ENCODE measurements at places on chromosomes 7 and 10.

GRCh38 chr10:8054494-8055407 is at the start of gene GATA3:
TSS of gene GATA3 (plus strand) at chr10:8054688. CDS start at chr10:8055656, 968 bp downstream.
- DNase-seq, result peak; percentile 87

DNA sequence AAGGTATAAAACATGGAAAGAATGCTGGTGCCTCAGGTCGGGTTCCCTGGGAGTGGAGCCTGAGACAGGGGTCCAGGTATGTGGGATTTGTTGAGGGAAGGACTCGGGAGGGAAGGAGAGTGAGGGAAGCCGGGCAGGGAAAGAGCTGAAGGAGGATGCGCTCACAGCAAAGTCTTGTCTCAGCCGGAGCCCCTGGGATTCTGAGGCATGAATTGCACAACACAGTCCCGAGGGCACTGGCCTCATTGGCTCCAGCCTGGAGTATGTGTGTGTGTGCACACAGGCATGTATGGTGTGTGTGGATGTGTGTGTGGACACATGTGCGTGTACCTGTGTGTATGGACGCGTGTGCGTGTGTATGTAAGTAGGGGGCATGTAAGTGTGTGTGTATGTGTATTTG is 87.4 kb downstream of the WDFY4 start:
- DNase-seq, result no peak

DNA sequence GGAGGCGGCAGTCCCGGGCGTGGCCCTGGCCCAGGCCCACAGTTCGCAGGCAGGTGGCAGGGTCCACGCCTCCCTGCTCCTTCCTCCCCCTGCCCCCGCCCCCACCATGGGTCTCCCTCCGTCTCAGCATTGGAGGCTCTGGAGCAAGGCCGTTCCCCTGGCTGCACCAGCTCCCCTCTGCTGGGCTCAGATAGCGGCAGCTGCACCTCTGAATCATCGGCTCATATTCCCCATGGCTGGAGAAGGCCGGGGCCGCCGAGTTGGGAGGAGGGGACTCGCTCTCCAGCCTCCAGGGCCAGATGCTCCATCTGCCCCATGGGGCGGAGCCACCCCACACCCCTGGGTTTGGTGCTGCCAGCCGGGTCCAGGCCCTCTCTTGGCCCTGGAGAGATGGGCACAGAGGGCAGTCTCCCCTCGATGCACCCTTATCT is 145.0 kb downstream of the ELFN1 start:
- DNase-seq, result no peak

DNA sequence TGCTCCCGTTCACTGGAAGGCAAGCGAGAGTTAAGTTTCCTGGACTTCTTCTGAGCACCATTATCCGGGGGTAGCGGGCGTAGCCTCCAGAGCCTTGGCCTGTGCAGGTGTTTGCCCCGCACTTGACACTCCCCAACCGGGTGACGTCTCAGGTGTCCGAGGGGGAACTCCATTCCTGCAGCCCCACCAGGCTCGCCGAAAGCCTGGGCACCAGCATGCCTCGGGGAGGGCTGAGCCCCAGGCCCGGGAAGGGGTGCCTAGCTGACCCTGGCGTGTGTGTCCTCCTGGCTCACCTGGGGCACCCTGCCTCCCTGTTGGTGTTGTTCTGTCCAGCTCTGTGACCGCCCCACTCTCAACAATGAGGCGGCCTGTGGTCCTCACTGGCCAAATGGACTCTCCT is 109.4 kb upstream of the GPR26 start:
- no peak for DNase-seq

DNA sequence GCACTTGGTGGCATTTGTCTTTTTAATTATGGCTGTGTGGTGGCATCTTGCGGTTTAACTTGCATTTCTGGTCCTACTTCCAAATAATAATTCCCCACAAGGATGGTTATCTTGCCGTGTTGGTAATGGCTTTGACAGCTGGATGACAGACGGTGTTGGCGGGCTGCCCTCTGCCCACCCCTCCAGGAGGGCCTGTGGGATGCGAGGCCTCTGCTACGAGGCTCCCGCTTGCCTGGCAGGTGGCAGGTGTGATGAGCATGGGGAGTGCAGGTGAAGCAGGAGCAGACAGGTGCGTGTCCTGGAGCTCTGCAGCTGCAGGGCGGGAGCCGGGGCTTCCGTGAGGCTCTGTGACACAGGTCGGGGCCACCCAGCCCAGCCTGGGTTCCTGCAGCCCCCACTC is 11.8 kb downstream of the INPP5A start:
- DNase-seq, result no peak

GRCh38 chr10:88314362-88314761 is 268.8 kb downstream of the RNLS start:
- no peak for DNase-seq

DNA sequence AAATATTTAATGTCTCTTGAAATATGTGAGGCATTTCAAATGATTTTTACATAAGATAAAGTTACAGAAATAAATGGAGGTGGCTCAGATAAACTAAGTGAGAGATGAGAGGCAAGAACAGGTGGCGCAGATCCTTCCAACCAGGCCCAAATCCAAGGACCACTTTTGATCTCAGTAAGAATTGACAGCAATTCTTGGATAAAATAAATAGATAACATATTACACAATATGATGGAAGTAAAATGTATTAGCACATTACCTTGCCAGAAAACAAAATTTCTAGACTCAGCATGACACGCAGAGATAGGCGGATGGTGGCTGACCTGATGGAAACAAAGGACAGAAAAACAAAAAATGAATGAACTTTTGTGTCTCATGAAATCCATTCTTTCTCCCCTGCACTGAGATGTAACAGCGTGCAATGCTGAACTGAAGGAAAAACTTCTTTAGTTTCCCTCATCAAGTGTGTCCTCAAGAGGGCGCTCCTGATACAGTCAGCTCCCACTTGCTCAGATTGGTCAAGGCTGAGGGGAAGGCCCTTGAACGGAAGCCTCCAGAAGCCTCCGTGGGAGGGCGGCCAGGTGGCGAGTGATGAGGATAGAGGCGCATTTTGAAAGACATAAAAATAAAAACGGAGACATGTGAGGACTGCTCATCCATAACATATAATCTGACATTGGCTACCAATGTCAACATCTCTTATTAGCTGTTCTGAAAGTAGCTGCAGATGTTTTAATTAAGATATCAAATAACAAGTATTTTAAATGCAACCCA is 62.8 kb upstream of the GSDME start:
- peak; percentile 87 for DNase-seq

- DNase-seq, result no peak
Observed at GRCh38 chr10:126123466-126123865, 227.1 kb downstream of the FANK1 start.

- DNase-seq, result no peak
Observed at GRCh38 chr7:105610165-105610930, 29.1 kb upstream of the EFCAB10 start.

DNA sequence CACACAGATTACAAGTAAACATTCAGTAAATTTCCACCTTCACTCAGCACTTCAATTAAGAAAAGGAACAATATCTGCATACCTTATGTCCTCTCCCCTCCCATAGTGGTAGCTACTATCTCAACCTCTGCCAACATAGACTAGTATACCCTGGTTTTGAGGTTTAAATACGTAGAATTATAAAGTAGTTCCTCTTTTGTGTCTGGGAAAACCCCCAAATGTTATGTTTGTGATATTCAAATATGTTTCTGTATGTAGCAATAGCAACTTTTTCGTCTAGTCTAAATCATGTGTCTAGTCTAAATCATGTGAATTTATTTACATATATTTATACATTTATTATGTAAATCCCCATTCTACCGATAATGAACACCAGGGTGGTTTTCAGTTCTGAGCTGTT is 13.2 kb upstream of the CAMK2B start:
- no peak for DNase-seq

DNA sequence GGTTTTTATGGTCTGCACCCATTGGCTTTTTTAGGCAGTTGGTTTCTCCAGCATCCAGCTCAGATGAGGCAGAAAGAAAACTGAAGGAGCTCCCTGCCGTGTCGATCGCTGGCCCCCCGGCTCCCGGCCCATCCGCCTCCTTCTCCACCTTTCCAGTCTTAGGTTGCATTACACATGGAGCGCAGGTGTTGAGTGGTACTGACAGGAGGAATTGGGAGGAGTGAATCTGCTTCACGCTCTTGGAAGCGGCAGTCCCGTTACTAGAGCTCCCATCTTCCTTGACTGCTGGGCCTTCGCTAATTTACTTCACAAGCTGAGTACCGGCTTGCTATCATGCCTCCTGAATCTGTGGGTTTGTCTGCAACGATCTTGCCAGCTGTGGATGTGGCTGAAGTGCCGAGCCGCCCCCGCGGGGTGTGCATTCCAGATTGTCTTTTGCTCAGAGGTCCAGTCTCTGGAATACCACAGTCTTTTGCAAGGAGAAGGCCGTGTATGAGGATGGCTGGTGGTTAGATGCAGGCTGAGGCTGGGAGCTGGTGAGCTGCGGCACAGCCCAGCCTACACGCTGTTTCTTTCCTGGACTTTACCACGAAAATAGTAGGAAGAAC is 17.1 kb downstream of the IQCE start:
- no peak for DNase-seq

- DNase-seq, result no peak
Observed at GRCh38 chr7:104804696-104805095, 209.3 kb upstream of the KMT2E start.

- DNase-seq, result peak; percentile 55
Observed at GRCh38 chr10:114822444-114823076, 980 bp downstream of the FHIP2A start.

DNA sequence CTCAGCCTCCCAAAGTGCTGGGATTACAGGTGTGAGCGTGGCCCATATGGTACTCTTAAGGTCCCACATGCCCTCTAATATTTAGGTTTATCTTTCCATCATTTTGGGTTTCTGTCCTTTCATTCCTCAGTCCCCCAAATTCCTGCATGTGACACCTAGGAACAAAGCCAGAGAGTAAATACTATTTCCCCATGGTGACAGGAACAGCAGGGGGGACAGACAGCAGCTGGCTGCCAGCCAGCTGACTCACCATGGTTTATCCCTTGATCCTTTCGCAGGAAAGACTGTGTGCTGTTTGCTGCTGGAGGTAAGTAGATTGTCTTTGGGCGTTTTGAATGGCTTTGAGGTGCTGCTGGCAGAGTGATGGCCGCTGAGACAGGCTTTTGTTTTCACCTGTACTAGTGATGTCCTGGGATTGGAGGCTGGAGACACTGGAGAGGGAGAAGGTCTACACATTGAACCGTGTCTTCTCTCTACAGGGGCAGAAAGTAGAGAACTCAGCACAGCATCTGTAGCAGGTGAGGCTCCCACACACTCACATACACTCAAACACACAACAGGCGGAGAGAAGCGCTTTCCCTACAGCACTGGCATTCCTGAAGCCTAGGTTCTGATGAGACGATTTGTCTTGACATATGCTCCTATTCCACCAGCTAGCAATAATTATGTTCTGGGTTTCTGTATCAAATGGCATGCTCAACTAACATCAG is 83.7 kb upstream of the EFCAB10 start:
- DNase-seq, result peak; percentile 76

DNA sequence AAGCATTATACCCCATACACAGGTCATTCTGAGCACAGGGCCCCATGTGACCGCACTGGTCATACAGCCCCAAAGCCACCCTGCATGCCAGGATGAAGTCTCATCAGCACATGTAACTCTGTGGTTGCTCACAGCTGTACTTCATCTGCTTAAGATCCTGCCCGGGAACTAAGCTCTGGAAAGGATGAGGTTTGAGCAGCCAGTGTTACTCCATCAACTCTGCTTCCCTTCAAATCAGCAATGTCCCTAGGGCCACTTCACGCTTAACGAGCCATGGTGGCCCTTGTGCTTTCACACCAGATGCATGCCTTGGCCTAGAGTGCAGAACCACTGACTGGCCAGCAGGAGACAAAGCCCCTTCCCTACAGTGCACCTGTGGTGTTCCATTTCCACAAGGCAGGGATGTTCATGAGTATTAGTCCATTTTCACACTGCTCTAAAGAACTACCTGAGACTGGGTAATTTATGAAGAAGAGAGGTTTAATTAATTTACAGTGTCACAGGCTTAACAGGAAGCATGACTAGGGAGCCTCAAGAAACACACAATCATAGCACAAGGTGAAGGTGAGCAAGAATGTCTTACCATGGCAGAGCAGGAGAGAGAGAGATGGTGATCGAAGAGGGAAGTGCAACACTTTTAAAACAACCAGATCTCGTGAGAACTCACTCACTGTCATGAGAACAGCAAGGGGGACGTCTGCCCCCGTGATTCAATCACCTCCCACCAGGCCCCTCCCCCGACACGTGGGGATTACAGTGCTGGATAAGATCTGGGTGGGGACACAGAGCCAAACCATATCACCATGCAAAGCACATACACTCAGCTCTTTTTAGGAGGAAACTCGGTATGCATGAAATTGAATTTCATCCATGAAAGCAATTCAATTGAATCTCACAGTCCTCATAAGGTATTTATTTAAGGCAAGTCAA is 149.0 kb upstream of the CDCA7L start:
- no peak for DNase-seq

GRCh38 chr7:5417106-5418071 is 6.2 kb downstream of the TNRC18 start:
- no peak for DNase-seq

DNA sequence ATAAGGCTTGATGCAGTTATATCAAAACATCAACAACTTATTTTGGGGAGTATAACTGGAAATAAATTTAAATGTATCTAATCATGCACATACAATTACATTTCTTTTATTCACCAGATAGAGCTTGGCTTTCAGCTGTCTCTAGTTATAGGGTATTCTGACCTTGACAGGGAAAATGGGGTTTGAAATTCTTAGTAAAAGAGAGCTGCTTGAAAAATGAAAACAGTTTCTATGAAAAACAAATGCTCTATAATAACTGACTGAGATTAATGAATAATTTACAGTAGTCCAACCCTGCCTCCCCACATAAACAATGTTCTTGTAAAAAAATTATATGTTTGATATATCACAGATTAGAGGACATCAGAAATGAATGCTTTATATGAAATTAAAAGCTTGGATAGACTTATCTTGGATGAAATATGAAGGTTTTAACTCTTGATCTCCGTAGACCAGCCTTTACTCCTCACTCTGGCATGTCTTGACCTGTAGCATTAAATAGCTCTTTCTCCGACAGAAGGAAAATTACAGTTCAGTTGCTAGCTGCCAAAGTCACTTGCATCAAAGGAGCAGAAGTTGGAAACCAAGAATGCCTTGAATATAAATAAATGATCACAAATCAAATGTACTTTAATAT is 32.1 kb downstream of the VWC2 start:
- DNase-seq, result no peak

DNA sequence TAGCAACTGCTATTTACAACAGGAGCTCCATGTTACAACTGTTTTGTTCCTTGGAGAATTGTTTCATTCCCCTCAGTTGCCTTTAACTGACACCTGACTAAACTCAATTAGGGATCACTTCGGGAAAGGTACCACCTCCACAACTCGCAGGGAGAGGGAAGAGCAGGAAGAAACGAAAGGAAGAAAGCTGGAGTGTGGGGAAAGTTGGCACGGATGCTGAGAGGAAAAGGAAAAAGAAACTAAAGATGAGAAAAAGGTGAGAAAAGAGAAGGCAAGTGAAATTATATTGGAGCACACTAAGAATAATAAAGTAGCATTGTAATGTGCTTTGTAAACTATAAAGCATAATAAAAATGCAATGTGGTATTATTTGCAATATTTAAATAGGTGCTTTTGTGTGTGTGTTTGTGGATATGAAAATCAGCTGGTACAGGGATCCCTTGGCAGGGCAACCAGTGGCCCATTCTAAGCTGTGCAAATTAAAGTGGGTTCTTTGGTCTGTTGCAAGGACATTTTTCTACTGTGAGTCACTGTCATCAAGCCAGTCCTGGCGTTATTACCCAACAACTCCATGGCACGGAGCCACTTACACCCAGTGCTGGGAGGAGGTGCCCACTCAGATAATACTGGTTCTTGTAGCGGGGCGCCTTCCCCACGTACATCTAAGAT is 45.9 kb downstream of the HIPK2 start:
- peak; percentile 79 for DNase-seq

- DNase-seq, result no peak
Observed at GRCh38 chr7:28104811-28105210, 75.8 kb downstream of the JAZF1 start.
